ENCODE measurements at places on chromosomes 2 and 18.

DNA sequence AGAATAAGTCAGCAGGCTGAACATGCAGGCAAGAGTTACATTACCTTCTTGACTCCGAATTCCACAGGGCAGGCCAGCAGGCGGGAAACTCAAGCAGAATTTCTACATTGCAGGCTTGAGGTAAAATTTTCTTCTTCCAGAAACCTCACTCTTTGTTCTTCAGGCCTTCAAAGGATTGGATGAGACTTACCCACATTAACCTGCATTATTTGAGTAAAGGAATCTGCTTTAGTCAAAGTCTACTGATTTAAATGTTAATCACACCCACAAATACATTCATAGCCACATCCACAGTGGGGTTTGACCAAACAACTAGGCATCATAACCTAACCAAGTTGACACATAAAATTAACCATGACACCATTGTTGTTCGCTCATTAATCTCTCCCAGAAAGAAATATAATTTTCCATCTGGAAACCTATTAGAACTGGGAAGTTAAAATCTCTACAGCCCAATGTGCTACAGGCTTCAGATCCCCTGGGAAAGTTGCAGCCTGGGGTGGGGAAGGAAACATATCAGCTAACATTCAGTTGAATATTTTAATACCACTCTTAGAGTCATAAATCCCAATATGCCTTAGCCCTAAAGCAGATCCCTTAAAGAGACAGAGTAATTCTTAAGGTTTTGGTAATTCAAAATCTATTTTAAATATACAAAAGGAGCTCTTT, 468.2 kb upstream of the TNP1 start:
- DNase-seq: no peak

DNA sequence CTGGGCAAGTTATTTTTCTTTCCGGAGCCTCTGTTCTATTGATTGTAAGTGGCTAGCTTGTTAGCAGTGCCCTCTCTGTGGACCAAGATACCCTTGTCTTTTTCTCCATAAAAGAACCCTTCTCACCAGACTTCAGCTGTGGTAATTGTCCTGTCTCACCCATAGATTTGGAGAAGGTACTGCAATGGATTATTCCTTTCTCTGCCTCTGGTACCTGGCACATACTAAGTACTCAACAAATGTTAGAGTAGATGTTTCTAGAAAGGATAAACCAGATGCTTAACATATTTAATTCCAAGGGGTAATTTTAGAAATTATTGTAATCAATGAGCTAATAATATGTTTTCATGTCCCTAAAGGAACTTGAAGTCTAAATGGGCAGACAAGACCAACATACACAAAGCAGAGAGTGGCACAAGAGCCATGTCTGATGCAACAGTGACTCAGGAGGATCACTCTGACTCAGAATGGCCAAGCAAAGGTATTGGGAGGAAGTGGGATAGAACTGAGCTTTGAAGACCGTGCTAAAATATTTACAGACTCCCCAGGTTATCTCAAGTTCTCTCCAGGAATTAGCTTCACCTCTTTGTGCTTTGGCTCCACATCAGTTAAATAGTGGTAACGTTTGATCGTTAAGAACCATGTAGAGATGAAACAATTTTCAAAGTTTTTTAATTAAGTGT, 129.7 kb upstream of the OSR1 start:
- no peak for DNase-seq

DNA sequence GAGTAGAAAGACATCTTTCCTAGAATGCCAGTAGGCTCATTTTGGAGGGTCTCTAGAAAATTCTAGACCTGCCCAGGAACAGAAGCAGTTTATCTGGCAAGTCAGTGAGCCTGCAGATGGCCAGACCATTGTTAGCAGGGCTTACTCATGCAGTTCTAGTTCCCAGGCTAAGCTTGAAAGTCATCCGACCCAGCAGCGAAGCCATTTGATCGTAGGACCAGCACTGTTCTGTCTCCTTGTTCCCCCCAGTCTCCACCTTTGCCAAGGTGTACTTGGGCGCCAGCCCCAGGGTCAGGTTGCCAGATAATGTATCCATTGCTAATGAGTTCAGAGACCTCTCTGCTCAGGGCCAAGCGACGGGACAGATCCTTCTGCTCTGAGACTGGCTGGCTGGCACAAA, 70.1 kb downstream of the EPAS1 start:
- DNase-seq: no peak

DNA sequence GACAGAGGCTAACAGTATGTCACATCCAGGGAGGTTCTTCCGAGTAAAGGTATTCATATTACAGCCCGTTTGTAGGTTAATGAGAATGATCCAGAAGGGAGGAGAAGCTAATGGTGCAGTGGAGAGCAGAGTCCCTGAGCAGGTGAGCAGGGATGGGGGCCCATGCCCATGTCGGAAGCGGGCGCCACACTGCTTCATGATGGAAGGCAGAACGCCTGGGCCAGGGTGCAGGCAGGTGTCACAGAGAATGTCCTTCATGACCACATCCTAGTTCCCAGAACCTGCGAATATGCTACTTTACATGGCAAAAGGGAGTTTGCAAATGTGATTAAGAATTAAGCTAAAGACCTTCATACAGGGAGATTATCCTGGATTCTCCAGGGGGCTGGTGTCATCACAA, 4.0 kb downstream of the HES6 start:
- DNase-seq: no peak

GRCh38 chr2:190183539-190183938, 121.0 kb upstream of the MSTN start:
- DNase-seq: no peak

GRCh38 chr2:38108907-38109731, 33.2 kb upstream of the CYP1B1 start:
- no peak for DNase-seq
